Fibroblast of the aortic adventitia (primary cell): ENCODE measurements at places on chromosomes 4 and X. TPM values are rescaled to one million over a fixed set of nuclear protein-coding genes. Genes with fewer than 3 reads are reported as not detected.

DNA sequence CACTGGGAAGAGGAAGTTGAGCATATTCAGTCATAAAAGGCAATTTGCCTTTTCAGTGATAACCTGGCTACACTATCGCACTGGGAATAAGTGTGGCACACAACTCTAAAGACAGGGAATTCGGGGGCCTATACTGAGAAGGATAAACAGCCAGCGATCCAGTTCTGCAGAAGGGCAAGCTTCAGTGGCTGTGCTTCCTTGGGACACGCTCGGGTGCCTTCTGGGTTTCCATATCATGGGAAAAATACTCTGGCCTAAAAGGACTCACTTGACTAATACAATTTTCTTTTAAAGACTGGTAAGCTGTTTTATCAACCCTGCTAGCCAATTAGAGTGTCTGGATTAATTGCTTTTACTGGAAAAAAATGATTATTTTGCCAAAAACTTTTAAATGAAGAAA is 58.5 kb downstream of the TENM3 start:
- no peak for DNase-seq

GRCh38 chr4:119506806-119507205 is 121.8 kb downstream of the PDE5A start:
- no peak for DNase-seq

NAT8L gene
- total RNA-seq = 0.09 and 0.25 TPM in 2 replicates

GRCh38 chr4:184648054-184648312 is 1.3 kb downstream of the CASP3 start:
- DNase-seq = no peak

DNA sequence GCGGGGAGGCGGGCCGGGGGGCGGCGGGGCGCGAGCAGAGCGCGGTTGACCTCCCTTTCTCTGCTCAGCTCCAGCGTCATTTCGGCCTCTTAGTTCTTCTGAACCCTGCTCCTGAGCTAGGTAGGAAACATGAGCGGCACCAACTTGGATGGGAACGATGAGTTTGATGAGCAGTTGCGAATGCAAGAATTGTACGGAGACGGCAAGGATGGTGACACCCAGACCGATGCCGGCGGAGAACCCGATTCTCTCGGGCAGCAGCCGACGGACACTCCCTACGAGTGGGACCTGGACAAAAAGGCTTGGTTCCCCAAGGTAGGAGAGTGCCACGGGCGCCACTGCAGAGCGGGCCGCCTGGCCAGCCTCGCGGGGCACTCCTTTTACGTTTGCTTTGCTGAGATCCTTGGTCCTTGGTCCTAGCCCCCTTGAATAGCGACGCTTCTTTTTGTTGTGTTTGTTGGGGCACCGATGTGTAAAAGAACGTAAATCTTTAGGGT is at the start of gene HTATSF1:
HTATSF1 (plus strand) TSS at position 37 of the 497 bp plus-strand sequence; CDS start at position 130, 93 bp downstream.
- DNase-seq = no peak

PCDH18 gene
- total RNA-seq = 102 and 210 TPM in 2 replicates

- no peak for DNase-seq
Observed at GRCh38 chrX:43898406-43899035, 16.3 kb upstream of the MAOB start.

- no peak for DNase-seq
Observed at GRCh38 chrX:111892375-111892774, 16.4 kb downstream of the TRPC5OS start.

DNA sequence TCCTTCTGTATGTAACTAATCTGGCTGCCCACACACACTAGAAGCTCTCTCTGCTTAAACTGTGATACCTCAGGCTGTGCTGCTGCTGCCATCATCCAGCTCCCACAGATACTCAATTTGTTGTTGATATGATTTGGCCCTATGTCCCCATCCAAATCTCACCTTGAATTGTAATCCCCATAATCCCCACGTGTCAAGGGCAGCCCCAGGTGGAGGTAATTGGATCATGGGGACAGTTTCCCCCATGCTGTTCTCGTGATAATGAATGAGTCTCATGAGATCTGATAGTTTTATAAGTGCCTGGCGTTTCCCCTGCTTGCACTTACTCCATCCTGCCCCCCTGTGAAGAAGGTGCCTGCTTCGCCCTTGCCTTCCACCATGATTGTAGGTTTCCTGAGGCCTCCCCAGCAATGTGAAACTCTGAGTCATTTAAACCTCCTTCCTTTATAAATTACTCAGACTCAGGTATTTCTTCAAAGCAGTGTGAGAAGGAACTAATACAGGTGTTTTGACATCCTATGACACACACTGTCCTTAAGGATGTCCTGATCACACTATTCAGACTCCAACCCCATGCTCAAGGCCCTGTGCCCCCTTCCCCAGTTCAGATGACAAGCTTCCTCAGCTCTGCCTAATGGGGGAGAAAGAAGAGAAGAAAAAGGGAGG is 2.9 kb upstream of the ATOH1 start:
- DNase-seq = no peak

TRIM61 gene
- total RNA-seq = 1.1 and 2.5 TPM in 2 replicates

DNA sequence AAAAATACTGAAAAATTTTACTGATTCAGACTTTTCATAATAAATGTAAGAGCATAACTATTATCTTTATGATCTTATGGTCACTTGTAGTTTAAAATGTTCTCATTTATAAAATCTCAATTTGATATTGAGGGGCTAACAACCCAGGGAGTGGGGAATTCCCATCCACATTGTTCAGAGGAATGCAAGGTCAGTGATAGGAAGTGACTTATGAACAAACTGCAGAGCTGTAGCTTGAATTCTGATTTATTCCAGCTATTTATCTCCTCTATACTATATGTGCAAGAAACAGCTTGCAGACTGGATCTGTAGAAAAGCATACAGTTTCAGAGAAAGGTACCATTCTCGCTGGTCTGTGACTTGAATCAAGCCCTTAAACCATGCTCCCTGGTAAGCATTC is 61.6 kb downstream of the SEC24D start:
- DNase-seq = no peak

DNA sequence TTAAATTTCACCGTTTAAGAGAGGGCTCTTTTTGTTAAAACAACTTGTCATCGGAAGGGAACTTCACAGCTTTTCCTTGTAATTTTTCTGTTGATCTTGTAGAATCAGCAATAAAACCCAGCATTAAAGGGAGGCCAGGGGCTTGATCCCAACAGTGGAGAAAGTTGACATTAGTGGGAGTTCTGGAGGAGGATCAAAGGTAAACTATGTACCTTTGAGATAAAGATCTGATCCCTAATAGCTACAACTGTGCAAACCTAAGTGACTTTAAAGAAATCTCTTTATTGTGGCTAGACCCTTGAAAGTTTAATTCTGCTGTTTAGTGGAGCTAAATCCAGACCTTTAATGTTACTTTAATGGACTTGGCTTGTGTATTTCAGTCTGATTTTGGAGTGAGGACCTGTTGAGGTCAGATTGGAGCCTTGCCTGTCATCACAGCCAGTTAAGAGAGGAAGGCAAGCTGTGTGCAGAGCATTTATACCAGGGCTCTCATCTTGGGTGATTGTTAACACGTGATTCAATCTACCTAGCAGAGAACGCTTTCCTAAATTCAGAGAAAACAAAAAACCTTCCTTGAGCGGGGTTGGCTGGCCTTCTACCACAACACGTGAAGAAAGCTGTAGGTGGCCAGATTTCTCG is 1.7 kb downstream of the DOCK11 start:
- DNase-seq = no peak

- peak; percentile 85 for DNase-seq
Observed at GRCh38 chr4:20391198-20391597, 139.5 kb downstream of the SLIT2 start.

HNRNPDL gene
- total RNA-seq = 97.0 and 148 TPM in 2 replicates
